ENCODE measurements at places on chromosomes 16 and 17.
A peak's percentile ranks its signal among the peaks of the same experiment; 100 is the strongest.

- DNase-seq = no peak
Measured at GRCh38 chr16:87207965-87208364, 109.2 kb downstream of the C16orf95 start.

DNA sequence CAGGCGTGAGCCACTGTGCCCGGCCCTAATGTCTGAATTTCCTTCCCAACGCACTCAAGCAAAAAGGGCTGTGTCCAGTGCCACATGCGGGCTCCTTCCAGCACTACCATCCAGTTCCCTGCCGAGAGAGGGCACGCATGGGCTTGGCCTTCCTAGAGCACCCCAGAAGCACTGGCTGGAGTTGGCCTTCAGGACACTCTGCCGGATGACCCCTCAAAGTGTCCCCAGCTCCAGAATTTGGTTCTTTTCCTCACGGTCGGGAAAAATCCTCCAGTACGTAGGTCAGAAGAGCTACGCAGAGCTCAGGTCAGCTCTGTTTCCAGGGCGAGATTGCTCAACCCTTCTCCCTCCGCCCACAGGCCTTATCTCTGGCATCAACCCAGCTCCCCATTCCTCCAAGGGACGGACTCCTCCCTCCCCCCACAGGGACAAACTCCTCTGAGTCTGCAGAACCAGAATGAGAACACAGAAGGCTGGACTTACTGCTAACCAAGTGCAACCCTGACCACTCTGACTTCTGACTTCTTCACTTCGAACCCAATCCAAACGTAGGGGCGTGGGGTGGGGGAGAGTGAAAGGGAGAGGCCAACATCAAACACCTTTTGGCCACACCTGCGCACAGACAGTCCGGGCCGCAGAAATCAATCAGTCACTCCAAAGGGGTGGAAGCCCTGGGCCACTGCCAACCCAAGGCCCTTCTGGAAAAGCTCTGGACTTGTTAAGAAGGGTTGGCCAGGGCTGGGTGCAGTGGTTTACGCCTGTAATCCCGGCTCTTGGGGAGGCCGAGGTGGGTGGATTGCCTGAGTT is 3.6 kb downstream of the CDC42EP4 start:
- DNase-seq = no peak

DNA sequence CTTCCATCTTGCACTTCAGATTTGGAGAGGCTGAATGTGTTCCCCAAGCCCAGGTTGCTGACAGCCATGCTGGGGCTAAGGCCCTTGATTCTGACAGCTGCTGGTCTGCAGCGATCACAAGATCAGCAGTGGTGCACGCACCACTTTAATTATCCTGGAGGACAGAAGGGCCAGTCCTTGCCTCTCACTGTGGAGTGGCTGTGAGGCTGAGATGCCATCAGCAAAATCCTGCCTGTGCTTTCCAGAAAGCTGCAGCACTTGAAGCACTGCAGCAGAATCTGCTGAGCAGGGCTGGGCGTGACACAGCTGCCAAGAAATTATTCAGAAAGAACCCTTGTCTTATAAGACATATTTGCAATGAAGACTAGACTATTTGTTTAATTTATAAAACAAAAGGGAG is 37.1 kb downstream of the NUP93 start:
- no peak for DNase-seq

- peak; percentile 87 for DNase-seq
Measured at GRCh38 chr17:58219007-58219788, at the start of gene MKS1. Gene MKS1 (minus strand): TSS chr17:58219255. CDS start chr17:58219230, 25 bp downstream.

- no peak for DNase-seq
Measured at GRCh38 chr17:78596871-78597764, 19.9 kb upstream of the DNAH17 start.

DNA sequence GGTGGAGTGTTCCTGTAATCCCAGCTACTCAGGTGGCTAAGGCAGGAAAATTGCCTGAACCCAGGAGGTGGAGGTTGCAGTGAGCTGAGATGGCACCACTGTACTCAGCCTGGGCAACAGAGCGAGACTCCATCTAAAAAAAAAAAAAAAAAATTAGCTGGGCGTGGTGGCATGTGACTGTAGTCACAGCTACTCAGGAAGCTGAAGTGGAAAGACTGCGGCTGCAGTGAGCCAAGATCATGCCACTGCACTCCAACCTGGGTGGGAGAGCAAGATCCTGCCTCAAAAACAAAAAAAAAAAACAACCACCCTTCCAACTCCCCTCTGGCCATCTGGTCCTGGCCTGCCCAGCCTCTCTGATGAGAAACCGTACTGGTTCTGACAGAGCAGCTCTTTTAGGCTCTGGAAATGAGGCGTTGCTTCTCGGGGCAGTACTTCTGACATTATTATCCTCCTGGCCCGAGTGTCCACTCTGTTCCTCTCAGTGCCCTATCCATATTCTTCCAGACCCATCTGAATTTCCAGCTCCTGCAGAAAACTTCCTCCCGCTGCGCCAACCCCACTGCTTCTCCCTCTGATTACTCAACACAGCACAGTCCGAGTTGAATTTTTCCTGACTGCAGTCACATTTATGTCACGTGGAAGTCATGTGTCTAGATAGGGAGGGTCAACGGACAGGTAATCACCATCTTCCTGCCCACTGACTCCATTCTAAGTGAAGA is 13.3 kb downstream of the GGA2 start:
- no peak for DNase-seq

GRCh38 chr16:83705856-83706255 is 101.9 kb upstream of the HSBP1 start:
- no peak for DNase-seq

DNA sequence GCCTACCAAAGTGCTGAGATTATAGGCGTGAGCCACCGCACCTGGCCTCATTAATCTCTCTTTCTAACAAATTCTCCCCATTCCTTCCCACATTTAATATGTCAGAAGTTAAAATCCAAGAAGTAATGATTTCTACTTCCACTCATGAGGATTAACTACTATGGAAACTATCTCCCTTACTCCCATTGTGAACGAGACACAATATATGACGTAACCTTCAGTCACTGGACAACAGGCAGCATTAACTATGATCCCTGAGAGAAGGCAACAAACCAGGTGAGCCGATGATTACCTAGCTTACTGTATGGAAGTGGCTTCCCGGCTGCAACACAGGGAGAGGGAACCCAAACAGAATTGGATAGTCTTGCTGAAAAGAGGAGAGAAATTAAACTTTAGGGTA is 20.0 kb downstream of the GLG1 start:
- no peak for DNase-seq

GRCh38 chr16:64481497-64481896 is 640.4 kb downstream of the CDH11 start:
- DNase-seq = no peak

GRCh38 chr16:70715055-70715858 is 29.4 kb upstream of the MTSS2 start:
- no peak for DNase-seq

DNA sequence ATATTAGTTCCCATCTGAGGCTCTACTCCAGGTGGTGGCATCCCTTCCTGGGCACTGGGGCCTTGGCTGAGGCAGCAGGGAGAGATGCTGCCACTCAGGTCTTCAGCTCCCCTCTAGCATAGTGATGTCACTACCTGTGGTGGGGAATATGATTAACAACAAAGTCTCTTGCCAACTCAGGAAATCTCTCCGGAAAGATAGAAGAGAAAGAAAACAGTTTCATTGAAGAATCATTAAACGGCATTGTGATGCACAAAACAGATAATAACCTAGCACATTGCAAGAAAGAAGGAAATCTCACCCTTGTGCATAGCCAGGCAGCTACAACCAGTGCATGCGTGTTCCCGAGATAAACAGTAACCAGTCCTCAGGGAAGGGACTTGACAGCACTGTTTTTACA is 12.2 kb upstream of the ZNF267 start:
- DNase-seq = no peak

DNA sequence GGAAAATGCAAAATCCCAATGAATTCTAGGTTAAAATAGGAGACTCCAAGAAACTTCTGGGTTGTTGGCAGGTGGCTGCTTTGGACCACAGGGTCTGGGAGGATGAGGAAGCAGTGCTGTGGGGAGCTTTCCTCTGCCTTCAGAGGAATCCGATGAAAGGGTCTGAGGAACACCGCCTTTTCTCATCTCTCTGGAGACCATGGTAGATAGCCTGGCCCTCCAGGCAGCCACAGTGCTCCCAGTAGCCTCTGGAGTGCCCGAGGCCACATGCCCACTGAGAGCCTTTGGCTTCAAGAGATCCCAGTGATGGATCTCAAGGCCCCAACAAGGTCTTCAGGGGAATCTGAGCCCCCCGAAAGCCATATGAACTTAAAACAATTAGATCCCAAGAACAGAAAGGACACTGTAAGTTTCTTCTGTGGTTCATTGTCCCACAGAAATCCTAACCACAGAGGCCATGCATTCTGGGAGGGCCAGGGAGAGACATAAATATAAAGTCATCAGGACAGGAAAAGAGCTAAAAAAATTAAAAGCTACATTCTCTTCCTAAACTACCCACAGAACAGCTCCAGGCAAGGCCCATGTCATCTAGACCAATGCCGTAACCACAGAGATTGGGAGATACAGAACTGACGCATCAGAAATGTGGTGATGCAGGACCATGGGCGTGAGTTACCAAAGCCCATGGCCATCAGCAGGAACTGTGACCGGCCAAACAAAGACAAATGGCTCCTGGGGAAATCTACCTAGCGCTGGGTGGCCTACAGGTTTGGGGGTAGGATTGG is 24.3 kb downstream of the TK2 start:
- peak; percentile 54 for DNase-seq

- no peak for DNase-seq
Measured at GRCh38 chr16:13099822-13100221, 198.4 kb downstream of the SHISA9 start.

DNA sequence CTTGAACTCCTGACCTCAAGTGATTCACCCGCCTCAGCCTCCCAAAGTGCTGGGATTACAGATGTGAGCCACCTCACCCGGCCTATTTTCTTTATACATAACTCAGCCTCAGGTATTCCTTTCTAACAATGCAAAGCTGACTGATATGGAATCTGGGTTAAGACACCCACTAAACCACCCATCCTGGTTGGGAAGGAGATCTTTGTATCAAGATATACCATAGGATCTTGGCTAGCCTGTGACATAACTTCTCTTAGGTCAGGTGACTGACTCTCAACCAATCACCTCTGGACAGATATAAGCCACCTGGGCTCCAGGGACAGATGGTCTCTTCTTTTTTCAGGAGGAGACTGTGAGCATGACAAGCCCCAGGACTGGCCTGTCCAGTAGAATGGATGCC is 51.2 kb upstream of the NKD1 start:
- DNase-seq = no peak

DNA sequence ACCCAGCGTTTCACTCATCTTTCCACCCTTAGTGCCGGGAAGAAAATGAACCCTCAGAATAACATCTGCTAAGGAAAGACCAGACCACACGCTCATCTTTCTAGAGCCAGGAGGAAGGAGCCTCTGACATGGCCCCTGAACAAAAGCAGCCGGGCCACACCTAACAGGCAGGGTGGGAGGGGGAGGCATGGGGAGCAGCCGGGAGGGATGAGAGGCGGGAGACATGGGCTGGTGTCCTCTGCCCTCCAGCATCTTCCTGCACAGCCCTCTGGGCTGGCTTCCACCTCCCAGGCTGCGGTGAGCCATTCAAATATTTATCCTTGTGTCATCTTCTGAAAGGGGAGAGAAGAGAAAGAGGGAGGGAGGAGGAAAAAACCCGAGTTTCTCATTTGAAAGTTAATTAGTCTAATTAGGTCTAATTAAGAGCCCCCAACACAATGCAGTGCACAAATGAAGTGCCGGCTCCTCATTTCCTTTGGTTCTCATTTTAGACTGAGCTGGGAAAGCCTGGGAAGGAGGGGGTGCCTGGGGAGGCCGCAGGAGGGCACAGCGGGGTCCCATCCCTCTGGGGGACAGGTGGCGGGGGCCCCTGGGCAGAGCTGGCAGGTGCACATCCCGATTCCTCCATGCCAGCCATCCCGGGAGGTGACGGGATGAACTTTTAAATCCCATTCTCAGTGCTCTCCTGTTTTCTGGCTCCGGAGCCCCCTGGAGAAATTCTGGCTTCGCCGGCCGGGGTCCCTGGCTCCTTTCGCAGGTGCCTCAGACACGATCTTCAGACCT is 90.5 kb downstream of the ENGASE start:
- no peak for DNase-seq

DNA sequence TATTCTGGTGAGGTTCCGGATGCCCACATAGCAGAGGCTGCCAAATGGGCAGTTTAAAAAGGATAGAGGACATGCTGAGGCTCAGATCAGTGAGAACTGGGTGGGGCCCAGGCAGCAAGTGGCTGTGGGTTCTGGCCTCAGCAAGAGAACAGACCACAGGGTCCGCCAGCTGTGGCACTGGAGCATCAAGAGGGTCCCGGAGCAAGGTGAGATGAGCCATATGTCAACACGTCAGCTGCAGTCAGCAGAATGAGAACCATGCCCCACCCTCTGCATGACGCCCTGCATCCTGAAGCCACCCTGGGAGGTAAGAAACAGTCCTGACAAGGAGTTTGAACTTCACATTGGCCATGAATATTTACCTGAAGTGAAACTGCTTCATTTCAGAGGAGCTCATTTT is 20.1 kb upstream of the CCL5 start:
- no peak for DNase-seq

- peak; percentile 85 for DNase-seq
Measured at GRCh38 chr17:57357392-57357784, 101.1 kb downstream of the MSI2 start.

DNA sequence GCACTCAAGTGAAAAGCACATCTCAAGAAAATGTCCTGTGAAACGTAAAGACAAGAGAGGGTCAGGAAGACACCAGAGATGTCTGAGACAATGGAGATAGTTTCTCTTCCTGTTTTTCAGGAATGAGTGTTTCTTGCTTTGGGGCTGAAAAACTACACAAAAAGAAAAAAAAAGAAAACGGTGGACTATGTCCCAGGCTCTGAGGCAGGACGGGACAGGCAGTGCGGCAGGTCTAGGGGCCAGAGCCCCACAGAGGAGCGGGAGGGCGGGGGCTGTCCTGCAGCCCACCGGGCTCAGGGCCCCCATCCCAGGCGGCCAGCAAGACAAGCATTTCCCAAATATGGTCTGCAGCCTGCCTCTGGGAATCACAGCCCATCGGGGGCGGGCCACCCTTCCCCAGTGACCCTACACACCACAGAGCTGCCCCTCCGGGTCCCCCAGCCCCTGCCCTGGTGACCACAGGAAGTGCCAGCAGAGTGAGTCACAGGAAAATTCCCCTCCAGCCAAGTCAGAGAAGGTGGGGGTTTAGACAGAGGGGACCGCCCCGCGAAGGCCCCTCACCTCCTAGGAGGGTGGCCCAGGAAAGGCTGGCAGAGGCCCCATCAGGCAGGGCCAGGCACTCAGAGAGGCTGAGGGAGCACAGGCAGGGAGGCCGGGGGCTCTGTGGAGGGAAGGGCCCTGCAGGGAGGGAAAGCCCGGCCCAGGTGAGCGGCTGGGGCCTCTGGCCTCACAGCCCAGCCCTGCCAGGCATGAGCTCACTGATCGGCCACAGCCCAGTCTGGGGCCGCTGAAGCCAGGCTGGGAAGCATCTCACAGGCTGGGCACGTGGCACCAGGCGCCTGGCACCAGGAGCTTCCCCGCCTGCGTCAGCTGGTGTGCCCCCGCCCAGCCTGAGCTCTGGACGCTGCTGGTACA is 6.3 kb downstream of the BCAR1 start:
- peak; percentile 22 for DNase-seq

DNA sequence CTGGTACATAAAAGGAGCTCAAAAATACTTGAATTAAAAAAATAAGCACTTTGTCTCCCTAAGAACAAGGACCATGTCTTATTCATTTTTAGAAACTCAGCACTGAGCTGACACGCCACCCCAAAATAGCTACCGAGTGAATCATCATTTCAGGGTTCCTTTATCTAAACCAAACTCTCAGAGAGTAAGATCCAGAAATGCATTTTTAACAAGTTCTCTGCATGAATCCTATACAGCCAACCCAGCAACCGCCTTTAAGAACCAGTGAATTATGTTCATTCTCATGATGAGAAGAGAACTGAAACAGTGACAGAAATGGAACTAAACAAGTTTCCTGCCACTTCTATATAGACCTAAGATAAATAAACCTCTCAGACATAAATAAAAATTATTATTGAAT is 8.7 kb downstream of the C16orf87 start:
- no peak for DNase-seq
